ENCODE measurements at places on chromosomes 5 and 9.

DNA sequence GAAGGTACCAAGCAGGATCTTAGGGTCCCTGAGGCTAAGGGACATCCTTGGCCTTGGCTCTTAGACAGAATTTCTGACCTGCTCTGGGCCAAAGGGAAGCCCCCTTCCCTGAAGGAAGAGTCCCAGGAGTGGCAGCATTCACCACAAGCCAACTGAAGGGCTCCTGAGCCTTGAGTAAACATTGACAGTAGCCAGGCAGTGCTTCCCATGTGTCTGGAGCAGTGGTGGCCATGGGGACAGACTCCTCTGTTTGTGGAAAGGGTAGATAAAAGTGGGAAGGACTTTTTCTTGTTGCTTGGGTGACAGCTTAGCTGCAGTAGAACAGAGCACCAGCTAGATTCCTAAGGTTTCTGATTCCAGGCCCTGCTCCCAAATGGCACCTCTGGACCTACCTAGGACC is 61.4 kb upstream of the VLDLR start:
- DNase-seq, result no peak

- DNase-seq, result no peak
These were observed 7.5 kb downstream of the NDFIP1 start for GRCh38 chr5:142115937-142116614.

DNA sequence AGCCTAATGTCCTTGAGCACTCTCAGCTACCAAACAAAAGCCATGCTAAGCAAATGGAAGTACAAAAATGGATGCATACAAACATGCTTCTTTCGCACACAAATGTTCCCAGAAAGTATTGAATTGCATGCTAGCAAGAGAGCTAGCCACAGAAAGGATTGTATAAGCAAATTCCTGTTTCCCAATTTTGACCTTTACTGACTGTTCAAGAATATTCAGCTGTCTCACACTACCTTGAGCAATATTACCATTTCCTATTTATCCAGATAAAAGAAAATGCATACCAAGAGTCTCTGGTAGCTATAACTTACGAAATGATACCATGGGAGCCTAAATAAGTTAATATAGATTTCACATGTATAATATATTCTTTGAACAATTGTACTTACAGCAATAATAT is 264.6 kb downstream of the TMEM167A start:
- no peak for DNase-seq

DNA sequence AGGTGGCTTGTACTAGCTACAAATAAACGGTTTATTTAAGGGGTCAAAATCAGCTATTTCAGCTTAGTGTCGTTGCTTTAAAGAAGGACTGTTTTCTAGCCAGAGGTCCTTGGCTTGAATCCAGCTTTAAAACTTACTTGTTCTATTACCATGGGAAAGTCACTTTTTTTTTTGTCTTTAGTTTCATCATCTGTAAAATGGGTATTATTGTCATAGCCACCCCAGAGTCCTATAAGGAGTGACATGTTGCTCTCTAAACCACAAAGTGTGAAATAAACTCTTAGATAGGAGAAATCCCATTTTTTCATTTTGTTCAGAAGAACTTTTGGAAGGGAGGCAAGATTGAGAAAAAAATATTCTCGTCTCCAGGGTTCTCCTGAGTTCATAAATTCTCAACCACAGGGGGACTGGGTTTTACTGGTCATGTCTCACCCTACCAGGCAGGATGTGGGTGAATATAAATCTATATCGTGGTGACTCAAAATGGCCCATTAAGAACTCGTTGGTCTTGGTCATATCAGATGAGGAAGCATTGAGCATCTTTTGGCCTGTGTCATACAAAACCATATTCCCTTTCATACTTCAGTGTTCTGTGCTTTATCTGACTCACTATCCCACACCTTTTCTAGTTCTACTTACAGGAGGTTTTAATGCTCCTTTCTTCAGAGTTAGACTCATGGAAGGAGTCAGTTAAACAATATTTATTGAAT is 202.7 kb upstream of the NR3C1 start:
- DNase-seq, result no peak

GRCh38 chr5:136811086-136811485 is 445.7 kb upstream of the TRPC7 start:
- DNase-seq, result no peak

- no peak for DNase-seq
These were observed 185.3 kb downstream of the FAM170A start for GRCh38 chr5:119814655-119815054.

DNA sequence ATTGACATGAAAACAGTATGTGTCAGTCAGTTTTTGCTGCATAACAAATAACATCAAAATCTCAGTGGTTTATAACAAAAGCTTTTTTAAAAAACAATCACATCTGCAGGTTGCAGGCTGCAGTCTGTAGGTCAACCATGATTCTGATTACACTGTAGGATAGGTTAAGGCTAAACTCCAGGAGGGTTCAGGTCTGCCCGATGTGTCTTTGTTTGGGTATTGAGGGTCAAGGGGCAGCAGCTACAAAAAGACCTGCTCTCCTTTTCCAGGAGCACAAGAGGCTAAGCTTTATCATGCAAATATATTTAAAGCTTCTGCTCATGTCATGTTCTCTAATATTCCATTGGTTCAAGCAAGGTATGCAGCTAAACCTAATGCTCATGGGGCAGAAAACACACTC is 18.2 kb downstream of the GRIA1 start:
- DNase-seq, result no peak

DNA sequence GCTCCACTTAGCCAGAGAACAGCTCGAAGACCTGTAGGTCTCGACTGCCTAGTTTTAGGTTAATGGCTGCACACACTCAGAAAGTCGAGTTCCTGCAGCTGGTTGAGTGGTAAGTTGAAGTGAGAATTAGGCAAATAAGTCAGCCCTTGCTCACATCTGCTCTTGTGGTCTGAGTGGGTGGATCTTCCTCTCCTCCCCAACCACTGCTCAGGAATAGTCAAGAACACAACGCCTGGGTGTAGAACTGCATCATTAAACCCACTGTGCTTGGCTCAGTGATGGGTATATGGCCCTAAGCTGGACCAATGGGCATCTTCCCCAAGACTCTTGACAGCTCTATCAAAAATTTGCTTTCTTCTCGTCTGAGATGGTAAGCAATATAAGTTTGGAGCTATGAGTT is 20.9 kb upstream of the ADAM19 start:
- DNase-seq, result no peak

DNA sequence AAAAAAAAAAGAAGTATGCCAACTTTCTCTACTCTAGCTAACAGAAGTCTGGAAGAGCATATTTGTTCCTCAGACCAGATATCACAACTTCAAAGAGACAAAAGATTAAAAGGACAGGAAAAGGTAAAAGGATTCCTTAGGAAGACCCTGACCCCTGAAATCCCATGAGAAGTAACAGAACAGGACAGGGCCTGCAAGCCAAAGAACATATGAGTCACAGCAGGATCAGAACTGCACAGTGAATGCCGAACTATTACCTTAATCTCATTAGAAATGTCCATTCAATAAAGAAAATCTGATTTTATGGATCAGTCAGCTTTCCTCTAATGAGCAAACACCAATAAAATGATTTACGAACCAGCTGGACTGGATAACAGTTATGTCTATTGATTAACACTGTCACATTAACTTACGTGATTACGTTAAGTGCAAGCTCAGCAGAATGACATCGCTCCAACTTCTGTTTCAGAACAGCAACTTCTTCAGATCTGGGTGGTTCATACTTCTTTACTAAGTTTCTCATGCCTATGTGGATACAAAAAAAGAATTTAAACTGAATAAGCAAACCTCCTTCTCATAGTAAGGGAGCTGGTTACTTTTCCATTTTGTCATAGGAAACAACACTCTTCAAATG is 13.6 kb downstream of the CCNH start:
- no peak for DNase-seq

GRCh38 chr9:75033791-75034473 is 5.8 kb upstream of the CARNMT1 start:
- no peak for DNase-seq

DNA sequence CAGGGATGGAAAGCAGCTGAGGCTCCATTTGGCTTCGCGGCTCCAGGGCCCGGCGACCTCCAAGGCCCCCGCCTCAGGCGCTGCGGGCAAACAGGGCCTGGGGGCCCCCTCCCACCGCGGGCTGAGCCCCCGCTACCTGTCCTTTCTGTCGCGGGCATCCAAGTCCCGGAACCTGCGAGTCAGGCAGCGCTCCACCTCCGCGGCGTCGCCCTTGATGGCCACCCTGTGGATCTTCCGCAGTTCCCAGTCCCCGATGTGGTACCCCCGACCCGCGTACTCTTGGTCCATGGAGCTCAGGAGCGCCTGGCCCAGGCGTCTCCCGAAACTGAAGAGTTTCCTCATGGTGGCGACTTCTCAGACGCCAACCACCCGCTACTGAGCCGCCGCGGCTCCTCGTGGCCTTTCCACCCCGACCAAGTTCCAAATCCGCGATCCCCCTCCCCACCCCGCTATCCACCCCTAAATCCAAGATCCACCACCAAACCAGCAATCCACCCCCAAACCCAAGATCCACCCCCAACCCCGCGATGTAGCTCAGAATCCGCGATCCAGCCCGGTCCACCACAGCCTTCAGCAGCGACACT is 86.5 kb upstream of the CCDC180 start:
- DNase-seq, result no peak

DNA sequence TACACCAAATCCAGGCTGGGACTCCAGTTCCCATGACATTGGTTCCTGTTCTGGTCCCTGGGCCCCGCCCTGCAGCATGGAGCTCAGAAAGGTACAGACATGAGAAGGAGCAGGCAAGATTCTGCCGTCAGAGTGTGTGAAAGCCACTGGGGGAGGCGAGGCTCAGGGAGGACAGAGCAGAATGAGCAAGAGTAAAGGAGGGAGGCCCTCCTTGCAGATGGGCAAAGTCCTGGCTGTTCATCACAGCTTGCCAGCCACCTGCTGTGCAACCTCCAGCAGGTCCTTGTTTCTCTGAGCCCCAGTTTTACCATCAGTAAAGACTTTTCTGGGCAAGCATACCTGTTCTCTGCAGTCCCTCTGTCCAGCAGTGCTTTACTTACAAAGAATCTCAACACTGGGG is 73.3 kb downstream of the HRH2 start:
- DNase-seq, result no peak

DNA sequence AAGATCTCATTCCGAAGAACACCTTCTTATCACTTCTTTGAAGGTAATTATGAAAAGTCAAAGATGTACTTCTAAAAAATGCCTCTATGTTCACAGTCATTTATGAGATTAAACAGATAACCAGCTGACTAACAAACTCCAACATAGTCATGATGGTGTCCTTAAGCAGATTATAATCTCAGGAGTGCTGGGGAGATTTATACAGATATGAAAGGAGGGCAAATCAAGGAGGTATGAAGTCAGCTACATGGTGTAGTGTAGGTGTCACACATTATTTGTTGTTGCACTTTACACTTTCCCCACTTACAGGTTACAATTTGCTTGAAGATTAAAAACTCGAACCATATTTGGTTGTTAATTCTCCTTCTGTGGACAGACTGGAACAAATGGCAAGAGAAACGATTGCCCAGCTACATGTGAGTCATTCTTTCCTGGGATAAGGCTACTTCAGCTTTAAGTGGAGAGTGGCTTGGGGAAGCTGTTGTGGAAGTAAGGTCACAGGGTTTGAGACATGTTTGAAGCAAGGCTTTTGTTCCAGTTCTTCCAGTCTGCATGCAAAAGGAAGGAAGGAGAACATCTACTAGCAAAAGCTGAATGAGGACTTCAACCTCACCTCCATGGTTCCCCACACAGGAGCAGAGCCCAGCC is 320.1 kb downstream of the ADGRV1 start:
- no peak for DNase-seq

DNA sequence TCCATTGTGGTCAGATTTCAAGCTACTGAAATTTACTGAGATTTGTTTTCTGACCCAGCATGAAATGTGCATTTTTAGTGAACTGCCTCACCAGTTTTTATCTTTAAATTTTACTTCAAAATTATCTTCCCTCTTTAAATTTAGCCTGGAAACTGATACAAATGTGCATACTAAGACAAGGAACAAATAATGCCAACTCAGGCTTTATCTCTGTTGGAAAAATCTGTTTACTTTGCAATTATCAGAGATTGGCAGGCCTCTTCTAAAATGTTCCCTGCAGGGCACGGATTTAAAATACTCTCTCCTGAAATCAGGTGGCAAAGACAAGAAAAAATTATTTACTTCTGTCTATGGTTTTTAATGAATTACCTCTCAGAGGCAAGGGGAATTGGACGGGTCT is 151.0 kb upstream of the PTCH1 start:
- DNase-seq, result no peak

DNA sequence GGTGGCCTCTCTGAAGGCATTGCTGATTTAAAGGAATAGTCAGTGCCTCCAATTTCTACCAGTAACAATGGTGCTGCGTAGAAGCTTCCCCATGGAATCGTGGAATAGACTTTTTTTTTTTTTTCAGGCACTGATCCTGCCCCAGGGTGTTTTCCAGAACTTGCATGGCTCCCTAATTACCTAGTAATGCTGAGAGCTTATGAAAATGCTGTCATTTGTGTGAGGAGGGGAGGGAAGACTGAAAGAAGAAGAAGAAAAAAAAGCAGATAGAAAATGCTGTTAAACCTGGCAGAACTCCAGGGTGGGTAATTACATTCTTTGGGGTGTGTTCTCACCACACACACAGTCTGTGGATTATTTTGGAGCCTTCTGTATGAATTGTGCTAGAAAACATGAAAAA is 4.8 kb upstream of the GRIA1 start:
- DNase-seq, result no peak

GRCh38 chr5:137582218-137582617 is 83.1 kb upstream of the SPOCK1 start:
- no peak for DNase-seq

DNA sequence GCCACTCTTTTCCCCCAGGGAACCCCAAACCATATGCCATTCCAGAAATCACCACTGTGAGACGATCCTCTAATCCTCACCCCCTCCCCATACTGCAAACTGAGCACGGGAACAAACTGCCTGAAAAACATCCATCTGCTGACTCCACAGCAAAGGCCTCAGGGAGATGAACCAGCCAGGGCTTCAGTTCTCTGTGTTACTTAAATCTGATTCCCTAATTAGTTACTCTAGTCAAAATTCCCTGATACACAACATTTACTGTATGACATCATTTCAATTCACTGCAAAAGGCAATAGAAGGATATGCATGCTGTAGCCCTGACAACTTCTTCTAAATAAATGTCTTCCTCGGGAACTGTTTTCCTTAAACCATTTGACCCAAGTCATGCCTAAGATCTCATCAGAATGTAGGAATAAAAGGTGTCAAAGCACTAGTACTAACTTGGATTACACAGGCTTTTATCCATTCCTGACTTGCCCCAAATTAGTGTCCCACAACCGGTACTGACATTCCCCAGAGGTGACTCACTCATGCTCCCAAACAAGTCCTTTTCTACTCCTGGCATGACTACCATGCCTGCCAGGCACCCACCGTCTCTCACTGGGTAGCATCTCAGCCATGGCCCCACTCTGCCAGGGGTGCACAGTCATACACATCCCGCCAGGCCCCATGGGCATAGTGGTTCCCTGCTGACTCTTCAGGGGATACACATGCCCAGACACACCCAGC is 35.0 kb downstream of the MTX3 start:
- peak; percentile 17 for DNase-seq

GRCh38 chr9:81521892-81522291 is 167.5 kb downstream of the TLE1 start:
- no peak for DNase-seq

GRCh38 chr5:33491941-33492340 is 51.2 kb downstream of the TARS1 start:
- no peak for DNase-seq

- no peak for DNase-seq
These were observed 902 bp downstream of the HABP4 start for GRCh38 chr9:96450613-96451528.
